Frontal cortex (tissue), 4 donors: ENCODE measurements at places on chromosomes 2 and 18. TPM values are rescaled to one million over a fixed set of nuclear protein-coding genes. Genes with fewer than 3 reads are reported as not detected.

CKAP2L gene
- total RNA-seq: 2.0 TPM

GAREM2 gene
- 6.1 TPM for total RNA-seq

HMSD gene
- total RNA-seq: not detected

TUBA3E gene
- not detected for total RNA-seq

DQX1 gene
- total RNA-seq: not detected

C2orf74 gene
- total RNA-seq: 2.9 TPM
